T-helper 1 cell (primary cell): ENCODE measurements at places on chromosomes 7 and 10.

- DNase-seq = no peak
Observed at GRCh38 chr7:75835688-75836285, 22.2 kb upstream of the CCL24 start.

DNA sequence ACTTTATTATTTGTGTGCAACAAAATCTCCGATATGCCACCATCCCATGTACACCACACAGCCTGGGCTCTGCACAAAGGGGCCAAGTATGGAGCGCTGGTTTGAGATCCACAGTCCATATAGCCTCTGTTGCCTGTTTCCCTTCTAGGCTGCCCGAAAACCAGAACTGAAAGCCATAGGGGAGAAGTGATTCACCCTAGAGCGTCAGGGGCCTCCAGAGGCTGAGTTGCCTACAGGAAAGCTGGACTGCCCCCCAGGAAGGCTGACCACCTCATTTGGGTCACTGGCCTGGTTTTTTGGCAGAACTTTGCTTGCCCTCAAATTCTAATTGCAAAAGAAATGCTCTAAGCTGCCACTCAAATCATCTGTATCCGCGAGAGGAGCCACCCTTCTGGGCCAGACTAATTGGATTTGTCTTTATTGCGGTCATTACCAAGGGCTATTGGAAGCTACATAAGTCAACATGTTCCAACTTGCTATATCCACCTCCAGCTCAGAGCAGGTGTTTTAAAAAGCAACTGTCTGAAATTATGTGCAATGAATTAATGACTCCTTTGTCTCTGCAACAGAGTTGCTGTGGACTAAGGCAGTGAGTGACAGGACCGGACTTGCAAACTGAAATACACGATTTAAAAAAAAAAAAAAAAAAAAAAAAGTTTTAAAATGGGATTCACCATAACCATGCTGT is 28.3 kb upstream of the FRMD4A start:
- no peak for DNase-seq

- DNase-seq = no peak
Observed at GRCh38 chr7:66162622-66163021, 42.5 kb upstream of the TPST1 start.

- no peak for DNase-seq
Observed at GRCh38 chr7:47375121-47375938, 206.6 kb downstream of the TNS3 start.

GRCh38 chr7:116384936-116385635 is 114.5 kb upstream of the CAV2 start:
- no peak for DNase-seq

GRCh38 chr7:66542049-66542448 is 86.6 kb upstream of the KCTD7 start:
- DNase-seq = no peak

DNA sequence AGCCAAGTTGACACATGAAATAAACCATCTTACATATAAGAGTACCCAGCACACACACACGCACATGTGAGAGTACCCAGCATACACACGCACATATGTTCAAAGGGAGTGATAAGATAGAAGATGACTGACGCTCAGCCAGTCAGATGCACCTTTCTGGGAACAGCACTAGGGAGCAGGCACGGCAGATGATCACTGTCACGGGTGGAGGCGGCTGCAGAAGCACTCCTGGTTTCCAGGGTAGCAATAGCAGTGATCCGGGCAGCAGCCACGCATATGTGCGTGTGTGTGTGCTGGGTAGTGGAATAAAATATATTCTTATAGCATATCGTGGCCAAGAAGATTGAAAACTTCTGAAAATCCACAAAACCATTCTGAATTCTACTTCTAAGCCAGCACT is 85.8 kb upstream of the NAMPT start:
- no peak for DNase-seq

DNA sequence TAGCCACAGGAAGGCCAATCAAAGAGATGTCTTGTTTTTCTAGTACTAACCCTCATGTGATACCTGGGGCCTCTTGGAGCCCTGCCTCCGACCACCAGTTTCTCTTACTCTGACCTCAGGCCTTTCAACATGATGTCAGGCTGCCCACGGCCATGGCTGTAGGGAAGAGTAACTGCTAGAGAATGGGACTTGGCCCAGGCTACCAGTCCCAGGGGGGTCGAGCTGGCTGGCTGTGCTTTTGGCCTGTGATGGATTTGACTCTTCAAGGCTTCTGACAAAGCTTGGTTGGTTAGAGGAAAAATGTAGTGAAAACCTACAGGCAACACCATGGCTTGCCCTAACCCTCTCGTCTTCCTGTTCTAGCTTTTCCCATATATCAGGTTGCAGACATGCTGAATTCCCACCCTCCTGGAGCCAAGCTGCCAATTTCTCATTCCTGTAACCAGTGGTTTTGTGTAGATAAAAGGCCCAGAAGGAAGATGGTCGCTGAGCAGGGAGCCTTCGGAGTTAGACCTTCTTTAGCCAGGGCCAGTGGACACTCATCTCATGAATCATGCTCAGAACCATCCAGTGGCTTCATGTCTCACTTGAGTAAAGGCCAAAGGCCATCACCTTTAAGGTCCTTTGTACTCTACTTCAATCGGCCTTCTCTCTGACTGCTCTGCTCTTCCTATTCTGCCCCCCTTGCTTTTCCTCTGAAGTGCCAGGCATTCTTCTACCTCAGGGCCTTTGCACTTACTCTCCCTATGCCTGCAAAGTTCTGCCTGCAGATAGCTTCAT is 19.7 kb downstream of the SUFU start:
- no peak for DNase-seq

GRCh38 chr7:125396466-125397151 is 467.0 kb upstream of the POT1 start:
- DNase-seq = no peak

DNA sequence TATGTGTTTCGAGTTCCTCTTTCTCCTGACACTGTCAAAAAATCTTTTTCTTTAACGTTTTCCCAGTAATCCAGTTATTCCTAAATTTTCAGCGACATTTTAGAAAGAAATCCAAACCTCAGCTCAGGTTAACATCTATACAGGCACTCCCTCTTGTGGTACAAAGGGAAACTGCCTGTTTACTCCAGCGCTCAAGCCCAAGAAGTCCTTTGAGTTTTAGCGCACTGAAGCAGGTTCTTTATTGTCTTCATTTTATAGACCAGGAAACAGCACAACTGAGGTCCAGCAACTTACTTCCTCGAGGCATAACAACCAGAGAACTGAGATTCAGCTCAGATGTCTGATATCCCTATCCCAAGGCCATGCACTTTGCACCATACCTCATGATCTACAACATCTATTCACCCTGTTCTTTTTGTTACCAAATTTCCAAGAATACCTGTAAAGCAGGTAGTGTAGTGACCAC is 287.2 kb upstream of the MKLN1 start:
- DNase-seq = peak; percentile 45

GRCh38 chr7:97506728-97507127 is 225.2 kb upstream of the TAC1 start:
- no peak for DNase-seq

DNA sequence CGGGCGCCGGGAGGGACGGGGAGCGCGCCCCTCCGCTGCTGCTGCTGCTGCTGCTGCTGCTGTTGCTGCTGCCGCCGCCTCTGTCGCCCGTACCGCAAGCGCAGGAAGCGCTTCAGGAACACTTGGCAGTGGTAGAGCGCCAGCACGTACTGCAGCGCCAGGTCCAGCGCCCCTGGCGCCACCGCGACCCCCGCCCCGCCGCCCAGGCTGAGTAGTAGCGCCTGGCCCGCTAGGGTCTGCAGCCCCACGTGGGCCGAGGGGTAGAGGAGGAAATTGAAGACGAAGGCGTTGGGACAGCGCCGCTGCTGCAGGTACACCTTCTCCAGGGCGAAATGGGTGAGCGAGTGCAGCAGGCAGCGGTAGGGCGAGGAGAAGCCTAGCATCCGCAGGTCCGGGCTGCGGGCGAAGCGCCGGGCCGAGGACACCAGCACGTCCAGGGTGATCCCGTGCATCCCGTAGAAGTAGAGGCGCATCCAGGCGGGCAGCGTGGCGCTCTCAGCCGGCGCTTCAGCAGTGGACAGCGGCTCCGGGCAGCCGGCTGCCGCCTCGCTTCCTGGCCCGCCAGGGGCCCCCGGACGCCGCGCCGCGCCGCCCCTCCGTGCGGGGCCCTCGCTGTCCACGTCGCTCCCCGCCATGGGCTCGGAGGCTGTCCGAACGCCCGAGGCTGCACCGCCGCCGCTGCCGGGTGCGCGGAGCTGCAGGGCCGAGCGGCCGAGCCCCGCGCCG is at the start of gene TMEM229A:
TSS of gene TMEM229A (minus strand) at position 699 of the 726 bp plus-strand sequence. CDS start at position 635, 64 bp downstream.
- no peak for DNase-seq

DNA sequence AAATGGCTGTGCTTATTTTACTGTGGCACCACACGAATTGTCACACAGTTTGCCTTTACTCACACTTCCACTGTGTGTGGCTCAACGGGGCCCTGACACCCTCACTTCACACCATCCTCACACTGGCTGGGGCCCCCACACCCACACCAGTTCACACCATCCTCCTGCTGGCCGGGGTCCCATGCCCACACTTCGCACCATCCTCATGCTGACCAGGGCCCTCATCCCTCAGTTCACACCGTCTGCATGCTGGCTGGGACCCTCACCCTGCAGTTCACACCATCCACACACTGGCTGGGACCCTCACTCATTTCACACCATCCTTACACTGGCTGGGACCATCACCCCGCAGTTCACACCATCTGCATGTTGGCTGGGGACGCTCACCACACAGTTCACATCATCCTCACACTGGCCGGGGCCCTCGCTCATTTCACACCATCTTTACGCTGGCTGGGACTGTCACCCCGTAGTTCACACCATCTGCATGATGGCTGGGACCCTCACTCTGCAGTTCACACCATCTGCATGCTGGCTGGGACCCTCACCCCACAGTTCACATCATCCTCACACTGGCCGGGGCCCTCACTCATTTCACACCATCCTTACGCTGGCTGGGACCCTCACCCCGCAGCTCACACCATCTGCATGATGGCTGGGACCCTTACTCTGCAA is 36.0 kb downstream of the BRI3 start:
- DNase-seq = no peak

DNA sequence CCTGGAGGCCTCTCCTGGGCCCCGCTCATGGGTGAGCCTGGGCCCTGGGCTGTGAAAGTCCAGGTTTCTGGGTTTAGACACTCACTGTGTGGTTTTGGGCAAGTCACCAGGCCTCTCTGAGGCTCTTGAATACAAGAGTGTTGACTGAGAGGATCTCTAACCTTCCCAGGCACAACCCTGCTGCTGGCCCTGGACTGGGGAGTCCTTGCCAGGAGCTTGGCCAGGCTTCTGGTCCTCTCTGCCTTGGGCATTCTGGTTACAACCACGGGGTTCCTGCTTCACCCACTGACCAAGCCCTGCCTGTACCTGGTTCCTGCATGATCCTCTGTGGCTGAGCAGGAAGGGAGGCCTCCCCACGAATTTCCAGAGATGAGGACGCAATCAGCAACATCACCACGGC is 63.6 kb upstream of the COL13A1 start:
- no peak for DNase-seq

GRCh38 chr10:92880917-92881316 is 32.6 kb downstream of the EXOC6 start:
- DNase-seq = no peak

- no peak for DNase-seq
Observed at GRCh38 chr10:98270073-98270740, 2.2 kb upstream of the LOXL4 start.

- DNase-seq = no peak
Observed at GRCh38 chr10:91012502-91012901, 91.6 kb upstream of the ANKRD1 start.

GRCh38 chr10:116775488-116776400 is 33.4 kb upstream of the HSPA12A start:
- no peak for DNase-seq

DNA sequence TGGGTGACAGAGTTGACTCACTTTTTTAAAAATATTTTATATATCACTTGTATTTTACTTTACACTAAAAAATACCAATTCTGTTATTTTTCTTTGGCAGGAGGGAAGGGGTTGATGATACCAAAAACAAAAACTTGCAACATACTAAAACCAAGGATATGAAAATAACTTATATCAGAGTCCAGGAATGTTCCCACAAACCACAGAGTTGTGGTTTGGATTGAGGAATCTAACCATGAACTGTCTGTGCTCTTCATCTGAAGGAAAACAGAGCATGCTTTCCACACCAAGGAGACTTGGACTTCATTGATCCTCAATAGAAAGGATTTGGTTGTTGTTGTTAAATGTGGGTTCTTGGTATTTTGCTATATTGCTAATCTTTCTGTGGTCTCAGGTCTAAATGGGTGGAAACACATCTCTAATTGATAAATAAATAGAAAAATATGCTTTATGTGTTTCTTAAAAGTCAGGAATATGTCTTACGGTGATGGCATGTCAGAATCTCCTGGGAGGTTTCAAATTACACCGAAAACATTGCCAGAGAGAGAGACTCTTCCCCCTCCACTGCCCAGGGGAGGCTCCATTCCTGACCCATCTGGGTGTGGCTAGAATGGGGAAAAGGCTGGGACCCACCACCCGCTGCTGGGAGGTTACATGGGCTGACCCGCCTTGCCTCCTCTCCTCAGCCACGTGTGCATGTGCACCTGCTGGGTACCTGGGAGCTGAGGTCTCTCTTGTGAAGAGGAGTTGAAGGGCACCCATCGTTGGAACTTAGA is 46.9 kb upstream of the STK17A start:
- no peak for DNase-seq

DNA sequence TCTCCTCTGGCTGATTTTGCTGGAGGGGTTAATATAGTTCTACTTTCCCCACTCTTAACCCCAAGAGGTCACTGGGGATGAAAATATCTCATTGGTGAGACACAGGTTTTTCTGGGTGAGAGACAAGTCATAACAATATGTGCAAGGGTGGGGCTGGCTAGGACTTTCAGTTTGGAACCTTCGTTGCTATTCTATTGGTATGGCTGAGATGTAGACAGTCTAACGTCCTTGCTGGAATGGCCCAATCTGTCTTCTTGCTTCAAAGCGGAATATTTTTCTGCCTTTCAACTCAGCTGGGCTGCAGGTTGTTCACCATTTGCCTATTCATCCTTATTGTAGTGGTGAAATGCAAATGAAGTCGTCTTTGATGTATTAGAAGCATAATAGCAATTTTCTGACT is 267.3 kb upstream of the MKI67 start:
- no peak for DNase-seq

- DNase-seq = no peak
Observed at GRCh38 chr10:31353574-31353973, 34.6 kb downstream of the ZEB1 start.

GRCh38 chr10:71397296-71398212 is 834 bp downstream of the CDH23 start:
- no peak for DNase-seq

DNA sequence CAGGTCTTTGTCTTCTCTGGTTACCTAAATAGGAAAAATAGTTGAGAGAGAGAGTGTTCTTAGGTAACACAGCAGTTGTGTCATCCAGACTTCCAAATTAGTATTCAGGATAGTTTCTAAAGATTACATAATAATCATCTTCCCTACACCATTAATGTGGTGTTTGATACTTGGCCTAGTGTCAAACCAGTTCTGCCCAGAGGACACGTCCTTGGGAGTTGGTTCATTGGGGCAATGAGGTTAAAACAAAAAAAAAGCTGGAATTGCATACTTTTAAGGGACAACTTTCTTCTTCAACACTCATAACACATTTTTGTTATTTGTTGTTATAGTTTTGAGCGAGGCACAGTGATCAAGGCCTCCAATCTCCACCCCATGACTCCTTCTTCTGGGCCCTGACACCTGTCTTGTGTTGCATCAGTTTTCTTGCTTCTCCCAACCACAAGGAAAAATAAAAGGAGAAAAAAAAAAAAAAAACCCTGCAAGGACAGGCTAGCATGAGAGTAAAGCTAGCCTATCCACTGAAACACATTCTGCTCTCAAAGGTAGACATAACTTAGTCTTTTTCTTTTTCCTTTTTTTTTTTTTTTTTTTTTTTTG is 28.8 kb downstream of the STN1 start:
- no peak for DNase-seq
